AG09309 (cell line): ENCODE measurements at places on chromosomes 12 and 14.
A peak's percentile ranks its signal among the peaks of the same experiment; 100 is the strongest.

GRCh38 chr14:94547726-94548125 is 13.5 kb upstream of the SERPINA4 start:
- DNase-seq: no peak

- no peak for DNase-seq
These were observed 4.9 kb downstream of the CACNA2D4 start for GRCh38 chr12:1913377-1914113.

DNA sequence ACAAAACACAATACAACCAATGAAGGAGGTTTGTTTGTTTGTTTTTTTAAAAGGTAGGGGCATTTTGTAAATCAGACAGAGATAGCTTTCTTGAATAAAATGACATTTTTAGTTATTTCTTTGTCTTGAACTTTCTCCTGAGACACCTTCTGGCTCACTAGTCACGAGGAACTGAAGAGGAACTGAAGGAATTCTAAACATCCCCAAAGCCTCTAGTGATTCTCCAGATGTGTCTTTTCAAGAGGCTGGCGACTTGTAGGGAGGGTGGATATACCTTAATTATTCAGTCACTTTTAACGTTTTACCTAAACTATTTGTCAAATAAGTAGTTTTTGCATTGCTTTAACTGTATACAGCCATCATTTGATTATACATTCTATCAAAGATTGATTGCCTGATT is 211.2 kb upstream of the LRIG3 start:
- DNase-seq: no peak

DNA sequence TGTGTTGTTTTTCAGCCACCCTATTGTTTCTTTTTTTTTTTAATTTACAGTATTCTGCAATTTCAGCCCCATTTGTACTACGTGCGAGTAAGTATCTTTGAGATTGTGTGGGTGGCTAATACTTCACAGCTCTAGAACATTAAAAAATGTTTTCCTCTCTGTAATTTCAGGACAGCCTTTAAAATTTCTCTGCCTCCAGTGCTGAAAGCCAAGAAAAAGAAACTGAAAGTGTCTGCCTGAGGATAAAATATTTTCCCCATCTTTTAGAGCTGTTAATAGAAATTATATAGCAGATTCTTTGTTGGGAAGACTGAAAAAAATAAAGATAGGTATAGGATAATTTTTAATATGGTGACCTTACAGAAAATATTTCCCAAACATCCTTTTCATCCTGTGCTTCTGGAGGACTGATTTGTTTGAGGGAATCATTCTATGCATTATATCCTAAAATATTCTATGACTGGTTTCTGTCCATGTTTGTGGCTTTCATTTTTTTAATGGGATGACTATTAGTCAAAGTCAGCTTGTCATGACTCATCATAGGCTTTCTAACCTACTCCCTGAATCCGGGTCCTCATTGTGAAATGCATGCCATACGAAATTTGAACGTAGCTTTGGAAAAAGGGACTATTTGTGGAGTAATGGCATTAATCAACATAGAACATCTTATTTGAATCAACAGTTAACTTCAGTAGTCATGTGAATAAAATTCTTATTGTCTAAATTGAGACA is 10.8 kb upstream of the TCTN2 start:
- DNase-seq: peak; percentile 82

- peak; percentile 7 for DNase-seq
These were observed 43.3 kb upstream of the DHRS4 start for GRCh38 chr14:23910101-23910875.

DNA sequence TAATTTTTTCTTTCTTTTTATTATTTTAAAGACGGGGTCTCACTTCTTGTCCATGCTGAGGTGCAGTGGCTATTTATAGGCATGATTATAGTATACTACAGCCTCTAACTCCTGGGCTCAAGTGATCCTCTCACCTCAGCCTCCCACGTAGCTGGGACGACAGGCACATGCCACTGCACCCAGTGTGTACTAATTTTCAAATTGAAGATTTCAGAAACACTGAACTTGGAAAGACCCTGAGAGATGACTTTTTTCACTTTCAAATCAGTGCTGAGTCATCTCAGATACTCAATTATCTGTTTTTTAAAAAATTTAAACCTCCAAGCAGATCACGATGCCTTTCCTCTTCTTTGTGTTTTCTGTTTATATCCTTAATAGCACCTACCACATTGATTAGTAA is 53.7 kb upstream of the COCH start:
- DNase-seq: no peak

DNA sequence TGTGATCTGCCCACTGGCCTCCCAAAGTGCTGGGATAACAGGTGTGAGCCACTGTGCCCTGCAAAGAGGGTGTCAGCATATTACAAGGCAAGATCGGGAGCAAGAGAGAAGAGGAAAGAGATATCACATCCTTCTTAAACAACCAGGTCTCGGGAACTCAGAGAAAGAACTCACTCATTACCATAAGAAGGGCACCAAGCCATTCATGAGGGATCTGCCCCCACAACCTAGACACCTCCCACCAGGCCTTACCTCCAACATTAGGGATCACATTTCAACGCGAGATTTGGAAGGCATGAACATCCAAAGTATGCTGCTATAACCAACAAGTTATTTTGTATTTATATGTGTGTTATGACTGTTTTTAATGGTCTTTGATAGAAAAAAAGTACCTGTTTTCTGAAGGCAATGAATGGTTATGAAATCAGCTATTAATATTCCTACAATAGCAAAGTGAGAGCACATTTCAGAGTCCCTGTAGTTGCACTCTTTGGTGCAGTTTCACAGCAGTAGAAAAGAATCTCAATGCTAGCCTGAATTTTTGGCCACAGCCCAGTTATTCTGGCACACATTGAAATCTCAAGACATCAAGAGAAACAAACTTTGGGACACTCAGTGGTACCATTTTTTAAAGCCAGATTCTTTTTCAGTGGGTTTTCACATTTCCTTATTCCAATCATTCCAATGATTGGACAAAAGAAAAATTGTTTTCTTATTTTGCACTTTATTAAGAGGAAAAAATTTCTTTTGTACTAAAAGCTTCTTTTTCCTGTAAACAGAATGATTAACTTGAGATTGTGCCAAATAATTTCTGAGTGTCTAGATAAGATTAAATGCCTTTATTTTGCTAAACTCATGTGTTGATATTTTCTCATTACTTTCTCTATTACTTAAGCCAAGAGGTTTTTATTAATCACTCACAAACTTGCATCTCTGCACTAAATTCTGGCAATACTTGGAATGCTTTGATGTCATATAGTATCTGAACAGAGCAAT is 582.6 kb upstream of the ATP2B1 start:
- no peak for DNase-seq

DNA sequence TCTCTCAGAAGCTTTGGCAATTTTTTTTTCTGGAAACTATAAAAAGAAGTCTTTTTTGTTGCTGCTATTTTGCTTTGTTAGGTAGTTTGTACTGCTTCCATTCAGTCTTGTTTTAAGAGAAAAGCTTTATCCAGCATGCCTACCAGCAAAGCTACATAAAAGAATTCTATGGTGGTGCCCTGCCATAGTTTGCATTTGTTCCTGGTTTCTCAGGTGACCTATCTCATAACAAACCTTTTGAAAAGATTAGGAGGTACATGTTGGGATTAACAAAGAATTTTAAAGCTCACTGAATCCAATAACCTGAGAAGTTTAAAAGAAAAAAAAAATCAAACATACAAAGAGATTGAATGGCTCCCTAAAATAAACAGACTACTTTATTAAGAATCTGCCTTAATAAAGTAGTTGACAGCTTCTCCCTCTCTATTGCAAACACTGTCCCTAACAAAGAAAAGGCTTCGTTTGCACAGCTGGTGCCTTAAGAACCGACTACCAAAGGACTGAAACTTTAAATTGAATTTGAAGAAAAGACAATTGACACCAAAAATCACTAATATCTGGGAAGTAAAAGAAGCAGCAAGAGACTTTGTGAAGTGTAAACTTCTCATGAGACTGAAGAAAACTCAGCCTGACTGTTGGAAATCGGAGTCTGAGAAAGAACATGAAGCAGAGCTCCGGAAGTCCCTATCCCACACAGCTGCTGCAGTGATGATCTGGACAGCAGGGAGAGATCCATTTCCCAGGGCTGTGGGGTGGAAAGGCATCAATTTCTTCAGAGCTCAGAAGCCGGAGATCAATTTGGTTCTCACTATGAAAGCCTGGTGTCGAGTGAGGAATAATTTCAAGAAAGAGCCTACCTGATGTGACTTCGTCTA is 102.7 kb upstream of the PLEKHA5 start:
- no peak for DNase-seq

GRCh38 chr12:64707362-64707761 is 51.8 kb downstream of the GNS start:
- no peak for DNase-seq

DNA sequence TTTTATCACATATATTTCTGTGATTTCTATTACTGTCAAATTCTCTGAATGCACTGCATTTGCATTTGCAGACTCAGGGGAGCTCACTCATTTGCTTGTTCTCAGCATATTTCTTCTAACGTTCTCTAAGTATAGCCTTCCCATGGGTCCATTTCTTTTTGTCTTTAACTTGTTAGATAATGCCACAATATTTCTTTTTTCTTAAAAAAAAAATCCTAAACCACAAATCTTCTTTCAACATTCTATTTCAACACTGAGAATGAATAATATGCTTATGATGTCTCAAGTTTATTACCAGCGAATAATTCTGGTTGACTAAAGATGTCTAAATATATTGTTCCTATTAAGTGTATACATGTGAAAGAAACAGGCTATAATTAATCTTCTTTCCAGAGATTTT is 200.2 kb downstream of the ANO6 start:
- peak; percentile 14 for DNase-seq

GRCh38 chr14:58733451-58734208 is 95.9 kb downstream of the DACT1 start:
- DNase-seq: no peak

DNA sequence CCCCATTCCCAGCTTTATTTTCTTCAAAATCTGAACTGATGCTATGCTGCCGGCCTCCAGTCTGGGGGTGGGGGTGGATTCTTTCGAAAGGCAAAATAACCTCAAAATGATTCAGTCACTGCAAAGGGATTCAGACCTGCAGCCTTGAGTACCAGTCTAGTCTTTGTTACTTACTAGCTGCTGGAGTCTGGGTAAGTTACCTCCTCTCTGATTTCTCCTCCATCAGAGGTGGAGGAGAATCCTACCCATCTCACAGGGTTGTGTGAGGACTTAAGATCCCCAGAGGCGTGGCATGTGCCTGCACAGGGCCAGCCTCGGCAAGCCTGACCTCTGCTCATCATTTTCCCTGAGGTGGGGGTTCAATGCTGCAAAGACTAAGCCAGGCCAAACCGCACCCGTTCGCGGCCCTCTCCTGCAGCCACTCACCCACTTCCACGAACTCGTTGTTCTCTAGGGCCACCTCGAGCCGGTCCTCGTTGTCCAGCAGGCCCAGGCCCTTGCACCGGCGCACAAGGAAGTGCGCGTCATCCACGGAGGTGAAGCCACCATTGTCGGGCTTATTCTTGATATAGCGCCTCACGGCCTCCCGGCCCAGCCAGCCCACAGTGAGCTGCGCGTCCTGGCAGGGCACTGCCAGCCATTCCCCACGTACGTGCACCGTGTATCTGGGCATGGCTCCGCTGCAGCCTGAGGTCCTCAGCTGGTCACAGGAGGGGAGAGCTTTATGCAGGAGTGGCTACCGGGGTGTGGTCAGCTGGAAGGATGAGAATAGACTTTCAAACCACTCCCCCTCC is 709 bp downstream of the HAL start:
- no peak for DNase-seq

DNA sequence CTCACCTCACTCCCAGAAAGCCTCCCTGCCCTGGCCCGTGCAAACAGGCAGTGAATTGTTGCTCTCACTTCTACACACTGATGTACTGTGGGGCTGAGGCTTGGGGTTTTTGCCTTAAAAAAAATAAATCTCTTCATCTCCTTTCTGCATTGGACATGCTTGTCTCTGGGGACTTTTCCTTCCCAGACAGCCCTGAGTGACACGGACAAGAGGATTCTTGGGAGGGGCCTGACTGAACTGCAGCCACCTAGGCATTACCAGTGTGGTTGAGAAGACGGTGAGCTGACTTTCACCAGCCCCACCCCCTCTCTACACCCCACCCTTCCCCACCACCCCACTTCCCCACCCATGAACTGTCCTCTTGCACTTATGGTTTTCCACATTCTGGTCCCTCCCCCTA is 51.6 kb upstream of the PARP11 start:
- no peak for DNase-seq

GRCh38 chr14:71521238-71522135 is 410.7 kb upstream of the RGS6 start:
- DNase-seq: no peak

DNA sequence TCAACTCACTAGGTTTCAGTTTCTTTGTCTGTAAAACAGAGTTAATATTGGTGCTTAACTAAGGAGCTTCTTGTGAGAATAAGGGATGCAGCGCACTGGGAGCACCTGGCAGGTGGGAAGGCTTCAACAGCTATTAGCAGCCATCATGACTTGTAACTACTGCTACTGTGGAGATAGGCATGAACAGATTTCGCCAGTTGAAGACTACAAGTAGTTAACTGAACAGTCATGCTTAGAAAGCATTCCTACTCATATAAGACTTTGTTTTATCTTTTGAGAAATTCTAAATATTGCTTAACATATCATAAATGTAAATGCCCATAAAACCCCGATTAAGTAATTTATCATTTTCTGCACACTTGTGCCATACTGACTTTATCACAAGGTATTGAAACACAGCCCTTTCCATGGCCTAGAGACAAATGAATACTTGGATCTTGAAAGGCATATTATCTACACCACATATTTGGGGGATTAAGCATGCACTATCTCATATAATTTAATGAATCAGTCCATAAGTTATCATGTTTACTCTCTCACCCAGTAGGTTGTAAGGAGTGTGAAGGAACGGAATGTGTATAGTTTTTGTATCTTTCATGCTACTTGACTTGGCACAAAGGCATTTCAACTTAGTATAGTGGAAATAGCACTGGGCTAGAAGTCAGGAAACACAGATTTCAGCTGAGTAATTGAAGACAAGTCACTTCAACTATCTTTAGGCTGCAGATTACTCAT is 16.1 kb downstream of the NTN4 start:
- peak; percentile 59 for DNase-seq

DNA sequence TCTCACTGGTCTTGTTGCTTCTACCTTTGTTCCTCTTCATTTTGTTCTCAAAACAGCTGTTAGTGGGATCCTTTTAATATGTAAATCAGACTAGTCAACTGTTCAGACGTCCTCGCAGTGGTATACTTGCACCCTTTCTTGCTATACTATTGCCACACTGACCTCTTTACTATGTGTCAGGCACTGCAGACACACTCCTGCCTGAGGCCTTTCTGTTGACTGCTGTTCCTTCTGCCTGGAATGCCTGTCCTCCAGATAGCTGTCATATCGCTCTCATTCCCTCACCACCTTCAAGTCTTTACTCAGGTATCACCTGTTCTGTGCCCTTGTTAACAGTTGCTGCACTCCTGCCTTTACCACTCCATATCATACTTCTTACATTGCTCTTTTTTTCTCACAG is 90.0 kb upstream of the TMEM263 start:
- no peak for DNase-seq

- no peak for DNase-seq
These were observed 11.6 kb downstream of the VRK1 start for GRCh38 chr14:96808619-96809406.

GRCh38 chr12:121468499-121468801 is 68.5 kb downstream of the RNF34 start:
- DNase-seq: no peak

- no peak for DNase-seq
These were observed 63.6 kb upstream of the ELK3 start for GRCh38 chr12:96130396-96131059.

- no peak for DNase-seq
These were observed 98.6 kb downstream of the IRF2BPL start for GRCh38 chr14:76929927-76930326.
